Osteocyte (in vitro differentiated cells): ENCODE measurements at places on chromosomes 6 and 20.

GRCh38 chr6:13500264-13500663 lies 12.9 kb upstream of the GFOD1 start:
- DNase-seq = no peak

GRCh38 chr20:49747707-49748524 lies 34.2 kb upstream of the B4GALT5 start:
- DNase-seq = no peak

GRCh38 chr6:25714765-25715164 lies 39.8 kb upstream of the SLC17A4 start:
- no peak for DNase-seq

DNA sequence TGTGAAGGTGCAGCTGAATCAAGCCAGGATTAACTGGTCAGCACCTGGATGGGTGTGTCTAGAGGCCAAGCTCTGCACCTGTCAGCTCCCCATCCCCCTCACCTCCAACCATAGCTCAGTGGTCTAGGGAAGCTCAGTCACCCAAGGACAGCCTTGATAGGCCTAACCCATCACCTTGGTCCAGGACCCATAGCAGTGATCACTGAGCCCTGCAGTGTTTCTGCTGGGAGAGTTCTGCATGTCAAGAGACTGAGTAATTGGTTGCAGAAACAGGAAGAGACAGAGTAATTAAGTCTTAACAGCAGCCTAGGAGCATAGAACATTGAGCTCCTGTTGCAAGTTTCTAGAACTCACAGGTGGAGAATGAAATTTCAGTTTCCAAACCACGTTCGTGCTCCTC lies 18.7 kb upstream of the RALGAPB start:
- DNase-seq = no peak

DNA sequence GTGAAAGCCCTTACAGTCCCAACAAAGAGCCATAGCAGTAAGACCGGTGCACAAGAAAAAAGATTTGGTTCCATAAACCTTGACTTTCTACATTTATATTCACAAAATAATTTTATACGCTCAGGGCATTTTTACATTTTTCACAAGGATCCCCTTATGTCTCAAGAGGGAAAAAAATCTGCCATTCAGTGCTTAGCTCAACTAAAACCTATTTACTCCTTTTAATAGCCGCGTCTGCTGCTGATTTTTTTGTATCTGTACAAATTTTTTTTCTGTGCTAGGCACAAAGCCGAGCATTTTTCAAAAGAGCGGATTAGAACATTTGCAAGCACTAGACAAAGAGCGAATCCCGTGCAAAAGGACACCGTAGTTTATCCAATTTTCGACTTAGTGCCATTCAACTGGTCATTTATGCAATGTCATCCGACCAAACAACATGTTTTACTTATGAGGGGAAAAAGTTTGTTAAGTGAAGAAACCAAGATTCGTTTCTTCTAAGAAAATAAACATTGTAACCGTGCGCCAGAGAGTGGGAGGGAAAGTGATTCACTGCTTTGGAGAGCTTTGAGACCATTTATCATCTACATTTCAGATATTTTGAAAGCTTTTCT lies 3.7 kb downstream of the TFAP2D start:
- DNase-seq = no peak

DNA sequence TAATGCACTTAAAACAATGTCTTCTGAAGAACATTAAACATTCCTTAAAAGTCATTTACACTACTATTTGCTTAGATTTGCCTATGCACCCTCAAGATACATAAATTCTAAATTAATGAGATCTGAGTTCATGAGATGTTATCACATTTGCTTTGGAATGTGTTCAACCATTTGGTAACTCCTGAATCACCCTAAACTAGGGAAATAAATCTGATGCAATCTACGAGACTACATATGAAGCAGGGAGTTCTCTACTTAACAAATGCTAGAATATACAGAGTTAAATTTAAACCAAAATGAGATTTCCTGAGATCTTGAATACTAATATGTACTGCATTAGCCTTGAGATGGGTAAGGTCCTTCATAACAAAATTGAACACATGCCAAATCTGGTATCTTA lies 170.1 kb downstream of the CLIC5 start:
- DNase-seq = no peak

GRCh38 chr6:137518386-137518983 lies 24.3 kb upstream of the OLIG3 start:
- no peak for DNase-seq

- DNase-seq = no peak
These were observed 291.6 kb upstream of the CDH4 start for GRCh38 chr20:60960500-60960899.

DNA sequence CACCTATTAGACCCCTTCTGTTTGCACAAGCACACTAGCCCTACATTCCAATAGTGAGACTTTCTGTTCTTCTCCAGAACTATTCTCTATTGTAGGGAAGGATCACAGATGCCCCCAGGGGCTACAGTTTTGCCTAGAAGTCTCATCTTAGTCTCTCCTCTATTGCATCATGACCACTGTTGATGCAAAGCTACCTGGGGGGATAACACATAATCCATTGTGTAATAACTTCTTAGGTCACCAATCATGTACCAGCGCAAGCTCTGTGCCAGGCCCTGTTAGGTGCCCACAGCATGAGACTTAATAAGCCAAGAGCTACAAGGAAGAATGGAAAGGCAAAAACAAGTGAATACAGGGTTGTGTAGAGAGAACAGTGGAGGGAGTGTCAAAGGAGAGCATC lies 98.1 kb upstream of the TNFAIP3 start:
- DNase-seq = no peak
